Fibroblast of lung (primary cell): ENCODE measurements at places on chromosomes 3 and 15. TPM values are rescaled to one million over a fixed set of nuclear protein-coding genes. Genes with fewer than 3 reads are reported as not detected.
A peak's percentile ranks its signal among the peaks of the same experiment; 100 is the strongest.

RFT1 gene
- total RNA-seq = 9.0 and 9.7 TPM in 2 replicates

GRCh38 chr3:1087066-1087560, 5.7 kb upstream of the CNTN6 start:
- no peak overlapping the region for H3K4me3 ChIP-seq
- H3K4me1 ChIP-seq = no peaks in the 10 kb centered on the region
- no peak overlapping the region for H3K27ac ChIP-seq
- no peaks in the 10 kb centered on the region for H3K36me3 ChIP-seq
- DNase-seq = peak; percentile 97

DNA sequence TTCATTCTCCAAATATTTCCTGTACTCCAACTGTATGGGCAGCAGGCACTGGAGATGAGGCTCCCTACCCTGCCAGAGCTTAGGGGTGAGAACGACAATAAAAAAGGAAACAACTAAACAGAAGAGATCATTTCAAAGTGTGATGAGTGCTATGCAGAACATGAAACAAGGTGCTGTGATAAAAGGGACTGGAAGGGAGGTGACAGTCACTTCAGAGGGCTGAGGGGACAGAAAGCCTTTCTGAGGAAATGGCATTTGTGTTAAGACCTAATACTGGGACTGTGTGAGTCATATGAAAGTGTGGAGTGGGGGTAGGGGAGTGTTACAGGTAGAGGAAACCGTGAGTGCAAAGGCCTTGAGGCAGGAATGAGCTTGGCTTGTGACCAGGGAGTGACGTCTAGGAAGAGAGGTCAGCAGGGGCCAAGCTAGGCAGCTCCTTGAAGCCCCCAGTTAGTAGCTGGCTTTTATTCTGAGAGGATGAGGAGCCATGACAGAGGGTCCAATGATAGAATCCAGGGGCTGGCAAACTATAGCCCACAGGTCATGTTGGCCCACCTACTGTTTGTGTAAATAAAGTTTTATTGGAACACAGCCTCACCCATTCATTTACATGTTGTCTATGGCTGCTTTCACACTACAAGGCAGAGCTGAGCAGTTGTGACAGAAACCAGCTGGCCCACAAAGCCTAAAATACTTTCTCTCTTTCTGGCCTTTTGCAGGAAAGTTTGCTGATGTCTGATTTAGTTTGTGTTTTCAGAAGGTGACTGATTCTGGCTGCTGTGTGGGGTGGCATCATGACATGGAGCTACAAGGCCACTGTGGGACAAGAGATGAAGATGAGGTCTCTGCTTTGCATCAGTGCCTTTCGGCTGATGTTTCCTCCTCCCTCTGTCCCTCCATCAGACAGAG, 56.6 kb downstream of the LSM3 start:
- H3K36me3 ChIP-seq = no peaks in the 10 kb centered on the region
- no peaks in the 10 kb centered on the region for H3K27me3 ChIP-seq
- no peaks in the 10 kb centered on the region for H3K4me1 ChIP-seq
- H3K27ac ChIP-seq = no peak overlapping the region
- DNase-seq = peak; percentile 53

DNA sequence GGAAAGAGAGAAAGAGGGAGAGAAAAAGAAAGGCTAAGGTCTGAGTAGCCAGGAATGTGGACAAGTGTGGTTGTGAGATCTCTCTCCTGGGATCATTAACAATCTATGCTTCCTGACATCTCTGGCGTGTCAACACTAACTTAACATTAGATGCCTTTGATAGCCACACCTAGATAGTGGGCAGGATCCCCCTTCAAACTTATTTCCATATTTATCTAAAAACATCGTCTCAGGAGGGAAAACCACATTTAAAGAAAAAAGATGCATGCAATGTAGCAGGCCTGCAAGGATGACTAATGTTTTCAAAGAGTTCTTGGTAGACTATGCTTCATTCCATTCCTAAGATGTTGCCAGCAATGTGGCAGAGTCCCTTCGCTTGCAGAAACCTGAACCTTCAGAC, 80.9 kb downstream of the MLH1 start:
- DNase-seq = peak; percentile 60
- H3K36me3 ChIP-seq = peaks cover 5% of the 10 kb centered on the region
- no peak overlapping the region for H3K27ac ChIP-seq
- no peaks in the 10 kb centered on the region for H3K27me3 ChIP-seq

GRCh38 chr3:190854062-190854461, 8.4 kb downstream of the GMNC start:
- H3K27ac ChIP-seq = no peak overlapping the region
- H3K4me1 ChIP-seq = no peaks in the 10 kb centered on the region
- no peak for DNase-seq
- no peaks in the 10 kb centered on the region for H3K36me3 ChIP-seq
- no peak overlapping the region for H3K4me3 ChIP-seq

- no peaks in the 10 kb centered on the region for H3K36me3 ChIP-seq
- no peak overlapping the region for H3K4me3 ChIP-seq
- H3K27me3 ChIP-seq = no peaks in the 10 kb centered on the region
- no peak for DNase-seq
- H3K4me1 ChIP-seq = no peaks in the 10 kb centered on the region
These were observed 1154.3 kb downstream of the ROBO1 start for GRCh38 chr3:78613421-78613879.

MBD4 gene
- total RNA-seq = 35.2 and 35.5 TPM in 2 replicates

MUC4 gene
- total RNA-seq = not detected in 2 replicates

MYO5A gene
- total RNA-seq = 24.4 and 41.9 TPM in 2 replicates

SKOR1 gene
- under 0.01 and 0.17 TPM in 2 replicates for total RNA-seq

- no peaks in the 10 kb centered on the region for H3K36me3 ChIP-seq
- no peak overlapping the region for H3K27ac ChIP-seq
- no peaks in the 10 kb centered on the region for H3K27me3 ChIP-seq
- no peak overlapping the region for H3K4me3 ChIP-seq
These were observed 38.9 kb upstream of the CLRN1 start for GRCh38 chr3:151011427-151011826.

DNA sequence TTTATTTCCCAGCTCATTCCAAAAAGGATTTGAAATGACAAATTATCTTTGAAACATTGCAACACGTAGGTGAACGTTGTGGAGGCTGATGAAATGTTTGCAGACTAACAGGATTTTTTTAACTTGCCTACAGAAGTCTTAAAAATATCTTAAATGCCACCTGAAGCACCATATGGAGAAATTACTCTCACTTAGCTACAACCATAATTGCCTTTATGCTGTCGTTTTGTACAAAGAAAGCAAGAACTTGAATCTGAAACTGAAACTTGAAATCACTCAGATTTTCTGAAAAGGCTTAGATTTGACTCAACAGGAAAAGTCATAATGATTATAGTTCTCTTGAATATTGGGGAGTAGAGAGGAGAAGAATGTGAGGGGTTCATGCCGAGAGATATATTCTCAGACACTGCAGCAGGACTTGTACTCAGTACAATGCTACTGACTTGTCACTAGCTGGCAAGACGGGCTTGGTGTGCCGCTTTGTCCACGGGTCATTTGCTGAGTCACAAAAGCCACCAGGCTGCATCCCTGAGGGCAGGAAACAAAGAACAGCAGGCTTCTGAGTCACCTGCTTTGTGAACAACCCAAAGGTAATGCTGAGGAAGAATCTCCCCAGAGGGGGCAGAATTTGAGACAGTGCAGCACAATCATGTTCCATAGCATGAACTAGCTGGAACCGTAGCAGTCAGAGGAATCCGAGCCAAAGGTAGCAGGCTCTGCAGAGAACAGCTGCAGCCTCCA, 7.1 kb upstream of the FMN1 start:
- H3K4me1 ChIP-seq = no peaks in the 10 kb centered on the region
- DNase-seq = peak; percentile 64
- H3K36me3 ChIP-seq = no peaks in the 10 kb centered on the region
- no peak overlapping the region for H3K27ac ChIP-seq
- peaks cover 14% of the 10 kb centered on the region for H3K27me3 ChIP-seq

DNA sequence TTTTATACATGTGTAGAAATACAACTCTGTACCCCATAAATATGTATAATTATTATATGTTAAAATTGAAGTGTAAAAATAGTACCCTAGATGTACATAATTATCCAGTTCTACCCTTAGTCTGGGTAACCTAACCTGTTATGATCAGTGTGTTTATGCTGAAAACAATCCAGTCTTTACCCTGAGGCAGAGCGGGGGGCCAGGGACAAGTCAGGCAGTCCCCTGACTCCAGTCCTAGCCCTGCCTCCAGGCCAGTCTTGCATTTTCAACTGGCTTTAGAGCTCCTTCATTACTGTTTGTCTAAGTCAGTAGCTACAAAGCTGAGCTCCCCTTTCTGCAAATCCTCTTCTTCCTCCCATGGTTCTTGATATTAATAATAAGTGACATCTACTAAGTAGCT, 3.1 kb downstream of the MESD start:
- H3K36me3 ChIP-seq = peaks cover 2% of the 10 kb centered on the region
- H3K27ac ChIP-seq = no peak overlapping the region
- DNase-seq = no peak

TGM4 gene
- total RNA-seq = not detected in 2 replicates

DNA sequence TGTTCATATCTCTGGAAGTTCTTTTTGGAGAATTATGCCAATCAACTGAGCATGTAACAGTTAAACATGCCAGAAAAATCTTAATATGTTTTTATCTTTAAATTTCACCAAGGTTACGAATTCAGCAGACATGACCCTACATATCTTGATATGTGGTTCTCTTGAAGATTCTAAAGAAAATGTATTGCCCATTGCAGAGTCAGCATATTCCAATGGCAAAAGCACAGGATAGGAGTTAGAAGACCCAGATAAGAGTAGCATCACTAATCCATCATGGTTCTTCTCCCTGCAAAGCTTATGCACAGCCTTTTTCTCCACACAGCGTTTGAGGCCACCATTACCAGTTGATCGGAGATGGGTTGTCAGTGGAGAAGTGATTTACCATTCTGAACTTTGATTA, 402.8 kb downstream of the EPHB1 start:
- no peak for DNase-seq
- H3K36me3 ChIP-seq = no peaks in the 10 kb centered on the region
- no peaks in the 10 kb centered on the region for H3K27me3 ChIP-seq
- no peaks in the 10 kb centered on the region for H3K4me1 ChIP-seq

KCNMB2 gene
- 0.17 and 0.26 TPM in 2 replicates for total RNA-seq

IQCF6 gene
- total RNA-seq = not detected in 2 replicates

CHMP2B gene
- total RNA-seq = 20.6 and 21.6 TPM in 2 replicates

ACP3 gene
- 0.77 and 3.5 TPM in 2 replicates for total RNA-seq

CHRD gene
- total RNA-seq = 1.3 and 4.8 TPM in 2 replicates

ERICH6 gene
- under 0.01 TPM in 1 of 2 replicates, not detected in the other for total RNA-seq

DNA sequence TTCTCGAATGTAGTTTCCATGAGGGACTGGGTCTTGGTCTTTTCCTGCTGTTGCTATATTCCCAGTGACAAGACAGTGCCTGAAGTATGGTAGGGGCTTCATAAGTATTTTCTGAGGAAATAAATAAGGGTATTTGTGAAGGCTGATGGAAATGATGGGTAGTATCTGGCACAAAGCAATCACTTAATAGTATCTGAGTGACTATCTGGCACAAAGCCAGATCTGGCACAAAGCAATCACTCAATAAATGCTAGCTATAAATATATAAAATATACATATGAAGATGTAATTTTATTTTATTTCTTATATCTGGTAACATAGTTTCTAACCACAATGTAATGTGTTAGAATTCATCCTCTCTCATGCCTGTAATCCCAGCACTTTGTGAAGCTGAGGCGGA, 20.7 kb upstream of the PROK2 start:
- DNase-seq = no peak
- H3K27me3 ChIP-seq = no peaks in the 10 kb centered on the region
- H3K36me3 ChIP-seq = no peaks in the 10 kb centered on the region
- no peak overlapping the region for H3K4me3 ChIP-seq
- H3K4me1 ChIP-seq = no peaks in the 10 kb centered on the region
- no peak overlapping the region for H3K27ac ChIP-seq

GOLGA8J gene
- under 0.01 TPM in 1 of 2 replicates, not detected in the other for total RNA-seq
